Kidney glomerular epithelial cell (primary cell): ENCODE measurements at places on chromosomes 4 and X.

- DNase-seq = no peak
Observed at GRCh38 chrX:9048801-9049200, 14.9 kb upstream of the FAM9B start.

DNA sequence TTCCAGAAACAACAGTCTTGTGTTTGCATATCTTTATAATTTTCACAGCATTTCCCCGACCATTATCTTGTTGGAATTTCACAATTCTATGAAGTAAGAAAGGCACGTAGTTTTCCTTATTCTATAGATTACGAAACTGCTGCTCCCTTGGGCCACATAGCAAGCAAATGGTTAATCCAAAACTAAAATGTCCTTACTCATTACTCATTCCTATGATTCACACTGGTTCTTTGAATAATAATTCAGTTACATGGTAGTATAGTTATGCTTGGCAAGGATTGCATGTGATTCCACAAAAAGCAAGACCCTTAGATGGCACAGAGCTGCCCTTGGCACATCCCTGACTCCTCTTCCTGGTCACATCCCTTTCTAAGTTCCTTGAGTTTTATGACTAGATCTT, 51.2 kb downstream of the OR13H1 start:
- no peak for DNase-seq

DNA sequence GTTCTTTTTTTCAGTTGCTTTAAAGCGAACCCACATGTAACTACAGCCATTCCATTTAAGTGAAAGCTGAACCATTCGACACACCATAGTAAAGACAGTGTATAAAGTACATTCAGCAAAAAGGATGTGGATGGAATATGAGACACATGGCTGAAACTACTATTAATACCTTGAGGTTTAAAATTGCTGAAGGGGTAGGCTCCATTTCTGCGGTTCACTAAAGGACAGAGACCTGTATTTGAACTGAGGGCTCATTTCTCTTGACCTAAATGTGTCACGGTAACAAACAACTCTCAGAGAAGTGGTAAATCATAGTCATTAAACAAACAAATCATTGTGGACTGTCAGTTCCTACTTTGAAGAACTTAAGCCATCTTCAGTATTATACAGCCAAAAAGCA, 1085.6 kb upstream of the TENM3 start:
- DNase-seq = no peak

DNA sequence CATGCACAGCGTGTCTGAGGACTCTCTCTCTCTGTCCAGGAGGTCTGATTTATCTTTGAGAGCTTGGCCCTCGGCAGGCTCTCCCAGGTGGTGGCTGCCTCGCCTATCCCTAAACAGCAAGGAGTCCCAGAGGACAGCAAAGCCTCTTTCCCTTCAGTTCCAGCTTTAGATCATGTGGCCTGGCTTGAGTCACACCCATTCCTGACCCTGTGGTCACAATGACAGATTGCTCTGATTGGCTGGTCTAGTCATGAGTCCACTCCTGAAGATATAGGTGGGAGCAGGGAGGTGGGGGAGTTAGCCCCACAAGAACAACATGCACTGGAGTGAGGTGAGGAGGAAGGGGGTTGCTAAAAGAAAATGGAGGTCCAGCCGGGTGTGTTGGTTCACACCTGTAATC, 12.1 kb upstream of the PORCN start:
- DNase-seq = no peak

DNA sequence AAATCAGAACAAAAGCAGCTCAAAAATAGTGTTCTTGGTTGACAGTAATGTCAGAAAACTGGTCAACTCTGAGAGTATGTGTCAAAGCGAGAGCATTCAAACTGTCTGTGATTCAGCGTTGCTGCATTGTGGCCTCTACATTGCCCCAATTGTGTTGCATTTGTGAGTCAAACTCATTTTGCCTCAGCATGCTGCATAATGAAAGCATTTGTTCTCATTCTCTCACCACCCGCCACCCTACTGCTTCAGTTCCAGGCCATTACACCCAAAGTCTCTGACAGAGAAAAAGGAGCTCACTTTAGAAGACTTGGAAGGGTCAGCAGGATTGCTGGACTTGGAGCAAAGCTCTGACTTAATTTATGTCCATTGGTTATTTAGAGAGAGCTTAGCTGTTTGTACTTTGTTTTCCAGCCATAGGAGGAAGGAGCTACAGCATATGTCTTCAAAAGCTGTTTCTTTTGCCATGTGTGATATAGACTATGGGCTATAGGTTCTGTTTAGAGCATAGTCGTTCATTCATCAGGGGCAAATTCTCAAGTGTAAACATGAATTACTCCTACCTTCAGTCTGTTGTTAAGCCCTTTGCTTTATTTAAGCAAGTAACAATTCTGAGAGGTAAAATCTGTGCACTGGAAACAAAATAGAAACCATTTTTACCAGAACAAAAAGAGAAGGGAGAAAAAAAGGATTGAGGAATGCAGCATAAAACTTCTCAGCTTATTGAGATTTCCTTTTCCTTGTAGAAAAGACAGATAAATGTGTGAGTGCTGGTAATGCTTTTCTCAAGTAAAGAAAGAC, 153.4 kb upstream of the ANK2 start:
- DNase-seq = peak; percentile 52

GRCh38 chr4:74132944-74133343, 25.0 kb upstream of the MTHFD2L start:
- no peak for DNase-seq

- no peak for DNase-seq
Observed at GRCh38 chr4:133775881-133776280, 425.7 kb downstream of the PABPC4L start.

- DNase-seq = no peak
Observed at GRCh38 chr4:143163614-143164013, 21.1 kb upstream of the USP38 start.

GRCh38 chrX:129825746-129826505, 17.8 kb downstream of the ZDHHC9 start:
- DNase-seq = no peak

DNA sequence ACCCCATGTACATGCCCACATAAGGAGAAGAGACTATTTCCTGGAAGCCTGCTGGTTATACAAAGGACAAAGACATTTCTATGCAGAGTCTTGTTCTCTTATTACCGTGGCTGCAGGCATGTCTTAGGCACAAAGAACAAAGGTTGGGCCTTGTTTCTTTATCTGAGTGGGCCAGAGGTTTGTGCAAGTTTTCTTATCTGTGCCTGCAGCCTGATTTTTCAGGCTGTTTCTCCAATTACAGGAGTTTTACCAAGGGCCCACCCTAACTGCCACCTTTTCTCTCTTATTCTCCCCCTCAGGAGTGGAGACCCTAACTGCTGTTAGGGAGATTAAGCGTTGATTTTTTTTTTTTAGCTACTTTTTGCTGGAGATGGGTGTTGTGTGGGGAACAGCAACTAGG, 3.5 kb downstream of the TENT5D start:
- DNase-seq = no peak

- peak; percentile 54 for DNase-seq
Observed at GRCh38 chr4:113141901-113142346, 92.5 kb downstream of the ANK2 start.

GRCh38 chr4:72500214-72500613, 68.8 kb downstream of the ADAMTS3 start:
- DNase-seq = no peak

- no peak for DNase-seq
Observed at GRCh38 chr4:168317621-168318020, 931 bp downstream of the DDX60 start.

GRCh38 chr4:11189756-11190155, 238.9 kb downstream of the HS3ST1 start:
- no peak for DNase-seq

GRCh38 chrX:77788050-77788449, 2.0 kb upstream of the ATRX start:
- DNase-seq = no peak

GRCh38 chr4:86333236-86333635, 26.6 kb downstream of the MAPK10 start:
- DNase-seq = no peak

GRCh38 chr4:67685532-67685859, 15.5 kb downstream of the UBA6 start:
- DNase-seq = no peak

DNA sequence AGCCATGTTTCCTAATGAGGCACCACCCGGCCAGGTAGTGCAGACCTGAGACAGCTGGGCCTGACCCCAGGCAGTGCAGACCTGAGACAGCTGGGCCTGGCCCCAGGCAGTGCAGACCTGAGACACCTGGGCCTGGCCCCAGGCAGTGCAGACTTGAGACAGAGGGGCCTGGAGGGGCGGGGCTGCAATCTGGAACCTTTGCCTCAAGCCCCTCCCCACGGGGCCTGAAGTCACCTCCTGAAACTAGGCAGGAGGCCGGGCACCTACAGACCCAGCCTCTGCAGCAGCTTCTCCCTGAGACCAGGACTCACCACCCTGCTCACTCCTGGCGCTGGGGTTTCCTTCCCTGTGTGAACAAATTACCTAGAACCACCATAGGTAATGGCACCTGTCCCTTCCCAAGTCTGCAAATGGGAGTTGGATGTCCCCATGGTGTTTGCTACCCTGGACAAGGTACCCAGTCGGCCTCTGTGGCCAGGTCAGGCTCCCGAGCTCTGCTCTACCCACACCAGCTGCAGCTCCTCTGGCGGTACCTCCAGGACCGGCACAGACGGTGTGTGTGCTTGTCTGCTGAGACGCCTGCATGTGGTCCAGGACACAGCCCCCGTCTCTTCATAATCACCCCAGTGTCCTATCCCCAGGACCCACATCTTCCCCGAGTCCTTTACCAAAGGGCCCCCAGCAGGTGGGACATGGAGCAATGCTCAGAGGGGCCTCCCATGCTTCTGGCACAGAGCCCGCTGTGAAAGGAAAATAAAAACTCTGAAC, 53.1 kb upstream of the C4orf50 start:
- no peak for DNase-seq

GRCh38 chrX:131703646-131704045, 159.8 kb downstream of the OR13H1 start:
- DNase-seq = no peak

- no peak for DNase-seq
Observed at GRCh38 chr4:118087366-118087765, 53.1 kb downstream of the NDST3 start.

DNA sequence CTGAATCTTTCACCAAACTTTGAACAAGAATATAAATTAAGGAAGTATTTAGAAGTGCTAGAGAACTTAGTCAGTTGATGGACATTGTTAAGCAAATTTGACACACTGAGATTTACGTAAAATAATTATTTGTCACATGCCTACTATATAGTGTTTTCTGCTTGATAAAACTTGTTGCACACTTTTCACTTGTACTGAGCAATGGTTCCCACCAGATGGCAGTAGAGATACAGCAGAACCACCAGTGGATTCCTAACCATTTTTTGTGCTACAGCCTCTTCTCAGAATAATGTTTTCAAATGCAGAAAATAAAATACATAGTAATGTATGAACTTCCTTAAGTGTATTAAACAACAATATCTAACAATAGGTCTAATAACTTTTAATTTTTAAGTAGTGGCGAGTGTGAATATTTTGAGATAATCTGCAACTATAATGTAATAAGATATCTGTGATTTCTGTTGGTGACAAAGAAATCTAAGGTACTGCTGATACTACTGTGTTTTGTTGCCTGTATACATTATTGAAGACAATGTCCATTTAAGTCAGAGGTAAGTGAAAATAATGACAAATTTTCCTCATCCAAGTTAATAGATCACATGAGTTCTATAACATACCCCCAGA, 81.2 kb downstream of the APOOL start:
- peak; percentile 2 for DNase-seq

- DNase-seq = no peak
Observed at GRCh38 chr4:60759518-60760245, 440.4 kb upstream of the ADGRL3 start.

- DNase-seq = no peak
Observed at GRCh38 chrX:32185160-32185559, 1026.2 kb downstream of the DMD start.

DNA sequence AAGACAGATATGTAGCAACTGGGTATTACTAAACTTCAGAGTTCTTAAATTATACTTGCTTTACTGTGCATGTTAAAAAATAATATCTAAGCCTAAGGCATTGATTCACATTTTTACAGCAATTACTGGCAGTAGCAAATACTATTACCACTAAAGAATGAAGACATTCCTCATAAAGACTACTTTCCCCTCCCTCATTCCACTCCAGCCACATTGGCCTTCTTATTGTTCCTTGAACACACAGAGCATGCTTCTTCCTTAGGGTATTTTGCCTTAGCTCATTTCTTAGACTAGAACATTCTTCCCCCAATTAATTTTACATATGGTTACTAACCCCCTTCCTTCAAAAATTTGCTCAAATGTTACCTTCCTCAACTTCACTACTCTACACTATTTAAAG, 717.0 kb downstream of the CCSER1 start:
- no peak for DNase-seq

DNA sequence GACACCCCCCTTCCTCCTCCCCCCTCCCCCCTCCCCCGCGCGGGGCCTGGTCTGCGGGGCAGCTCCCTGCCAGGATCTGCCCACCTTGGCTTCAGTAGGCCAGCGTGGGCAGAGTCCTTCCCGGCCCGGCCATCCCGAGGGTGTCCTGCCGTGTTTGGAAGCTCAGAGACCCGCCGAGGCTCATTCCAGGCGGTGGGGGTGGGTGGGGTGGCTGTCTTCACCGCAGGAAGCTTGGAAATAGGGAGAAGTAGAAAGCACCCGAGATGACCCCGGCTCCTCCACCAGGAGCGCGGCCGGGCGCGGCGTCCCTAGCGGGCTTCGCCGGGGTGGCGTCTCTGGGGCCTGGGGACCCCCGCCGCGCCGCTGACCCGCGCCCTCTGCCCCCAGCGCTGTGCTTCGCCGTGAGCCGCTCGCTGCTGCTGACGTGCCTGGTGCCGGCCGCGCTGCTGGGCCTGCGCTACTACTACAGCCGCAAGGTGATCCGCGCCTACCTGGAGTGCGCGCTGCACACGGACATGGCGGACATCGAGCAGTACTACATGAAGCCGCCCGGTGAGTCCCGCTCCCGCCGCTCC, 1.6 kb downstream of the NAT8L start:
- no peak for DNase-seq

DNA sequence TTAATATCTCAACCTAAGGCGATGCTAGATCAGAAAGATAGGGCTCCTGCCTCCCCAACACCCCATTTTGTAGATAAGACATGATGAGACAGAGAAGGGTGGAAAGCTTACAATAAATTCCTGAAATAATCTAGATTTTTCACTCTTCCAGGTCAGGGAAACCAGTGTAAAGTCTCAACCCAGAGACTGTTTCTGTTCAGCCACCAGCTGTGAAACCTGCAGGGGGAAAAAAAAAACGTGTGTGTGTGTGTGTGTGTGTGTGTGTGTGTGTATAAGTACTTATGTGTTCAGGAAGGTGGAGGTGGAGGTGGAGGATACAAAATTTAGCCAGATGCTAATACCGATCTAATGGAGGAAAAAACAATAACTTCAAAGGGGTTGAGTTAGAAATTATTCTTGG, 773 bp upstream of the ITM2A start:
- no peak for DNase-seq

- peak; percentile 84 for DNase-seq
Observed at GRCh38 chrX:45710081-45710801, 509.6 kb upstream of the DIPK2B start.
